ENCODE measurements at places on chromosomes 11 and 22.

DNA sequence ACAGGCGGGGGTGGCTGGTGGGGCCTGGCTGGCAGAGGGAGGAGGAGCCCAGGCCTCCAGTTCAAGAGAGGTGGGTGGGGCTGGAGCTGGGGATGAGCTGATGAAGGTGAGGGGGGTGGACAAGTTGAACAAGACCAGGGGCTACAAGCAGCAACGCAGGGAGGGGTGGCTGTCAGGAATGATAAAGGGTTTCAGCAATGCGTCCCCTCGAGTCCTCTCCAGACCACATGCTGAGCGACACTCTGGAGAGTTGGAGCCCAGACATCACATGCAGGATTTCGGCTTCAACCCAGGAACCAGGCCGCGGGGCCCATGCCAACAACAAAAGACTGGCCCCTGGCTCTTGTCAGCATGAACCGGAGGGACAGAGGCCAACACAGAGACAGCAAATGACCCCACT is 480.3 kb downstream of the BRD1 start:
- DNase-seq: no peak

DNA sequence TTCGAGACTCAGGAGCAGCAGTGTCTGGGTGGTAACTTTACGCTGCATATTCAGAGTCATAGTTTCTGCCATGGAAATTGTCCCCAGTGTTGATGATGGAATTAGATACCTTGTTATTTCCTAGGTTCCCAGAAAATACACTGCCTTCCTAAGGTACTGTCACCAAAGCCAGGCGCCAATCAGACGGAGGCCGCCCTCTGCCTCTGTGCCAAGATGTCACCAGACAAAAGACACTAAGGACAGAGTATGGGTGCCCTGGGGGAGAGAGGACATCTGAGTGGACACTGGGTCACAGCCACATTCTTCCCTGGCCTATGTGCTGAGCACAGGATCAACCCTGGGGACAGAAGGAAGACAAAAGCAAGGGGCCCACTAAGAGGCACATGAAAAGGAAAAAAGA is 11.2 kb downstream of the PLA2G6 start:
- DNase-seq: no peak

GRCh38 chr11:104799251-104799650 is 99.0 kb downstream of the CASP12 start:
- no peak for DNase-seq

GRCh38 chr11:47359586-47359985 is 7.1 kb upstream of the MYBPC3 start:
- no peak for DNase-seq

GRCh38 chr11:117145393-117145761 is 1.3 kb downstream of the PAFAH1B2 start:
- DNase-seq: no peak

GRCh38 chr22:36323855-36324331 is 63.9 kb downstream of the MYH9 start:
- DNase-seq: no peak

GRCh38 chr22:33652615-33653014 is 267.7 kb downstream of the LARGE1 start:
- DNase-seq: no peak

DNA sequence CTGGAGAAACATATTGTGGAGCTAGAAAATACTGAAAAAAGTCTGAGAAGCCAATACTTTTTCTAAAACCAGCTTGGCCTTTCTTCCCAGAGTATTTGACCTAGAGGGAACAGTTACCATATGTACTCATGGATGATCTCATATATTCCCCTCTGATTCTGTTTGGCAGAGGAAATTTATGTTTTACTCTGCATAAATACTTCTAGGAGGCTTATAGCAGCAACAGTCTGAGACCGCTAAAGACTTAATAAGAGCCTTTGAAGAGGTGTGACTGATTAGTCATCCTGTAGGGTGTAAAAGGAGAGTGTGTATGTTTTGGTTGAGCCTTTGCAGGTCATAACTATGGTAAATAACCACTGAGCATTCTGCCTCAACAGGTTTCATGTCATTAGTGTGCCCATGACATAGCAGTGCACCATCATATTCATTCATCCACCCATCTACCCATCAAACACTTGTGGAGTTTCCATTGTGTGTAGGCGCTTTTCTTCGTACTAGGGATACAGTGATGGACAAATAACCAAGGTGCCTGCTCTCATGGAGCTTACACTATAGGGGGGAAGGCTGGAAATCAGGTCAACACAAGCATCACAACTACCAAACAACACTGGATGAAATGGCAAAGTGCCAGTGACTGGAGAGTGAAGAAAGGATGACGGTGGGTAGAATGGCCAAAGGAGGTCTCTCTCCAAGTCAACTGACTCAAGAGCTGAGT is 44.5 kb downstream of the TRAF6 start:
- no peak for DNase-seq

DNA sequence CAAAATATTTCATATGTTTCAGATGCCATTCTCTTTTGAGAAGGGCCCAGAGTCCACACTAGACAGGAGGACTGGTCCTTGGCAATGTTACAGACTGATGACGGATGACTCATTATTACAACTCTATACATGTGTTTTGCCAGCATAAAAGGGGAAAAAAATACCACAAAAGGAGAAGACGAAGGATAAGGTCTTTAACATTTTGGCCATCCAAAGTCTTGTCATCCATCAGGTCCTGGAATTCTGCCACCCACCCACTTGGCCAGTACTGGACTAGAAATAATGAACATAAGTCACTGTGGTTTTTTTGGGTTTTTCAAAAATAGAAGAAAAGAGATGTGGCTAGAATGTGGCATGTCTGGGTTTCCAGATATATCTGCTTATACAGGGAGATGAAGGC is 57.7 kb upstream of the BDNF start:
- DNase-seq: no peak

- no peak for DNase-seq
Observed at GRCh38 chr11:26820739-26821138, 98.9 kb upstream of the SLC5A12 start.

DNA sequence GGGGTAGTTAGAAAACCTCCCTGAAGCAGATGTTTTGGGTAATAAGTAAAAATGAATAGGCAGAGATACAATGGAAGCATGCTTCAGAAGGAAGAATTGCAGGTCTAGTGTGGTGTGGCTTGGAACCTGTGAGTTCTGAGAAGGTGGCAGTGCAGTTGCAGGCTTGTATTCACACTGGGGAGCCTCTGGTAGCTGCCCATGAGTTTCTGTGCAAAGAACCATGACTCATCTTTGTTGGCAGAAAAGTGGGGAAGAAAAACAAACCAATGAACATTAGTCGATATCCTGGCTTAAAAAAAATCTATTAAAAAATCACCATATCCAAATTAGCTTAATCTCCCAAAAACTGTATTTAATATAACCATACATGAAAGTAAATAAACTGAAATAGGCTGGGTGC is 232.6 kb downstream of the FAT3 start:
- DNase-seq: no peak

DNA sequence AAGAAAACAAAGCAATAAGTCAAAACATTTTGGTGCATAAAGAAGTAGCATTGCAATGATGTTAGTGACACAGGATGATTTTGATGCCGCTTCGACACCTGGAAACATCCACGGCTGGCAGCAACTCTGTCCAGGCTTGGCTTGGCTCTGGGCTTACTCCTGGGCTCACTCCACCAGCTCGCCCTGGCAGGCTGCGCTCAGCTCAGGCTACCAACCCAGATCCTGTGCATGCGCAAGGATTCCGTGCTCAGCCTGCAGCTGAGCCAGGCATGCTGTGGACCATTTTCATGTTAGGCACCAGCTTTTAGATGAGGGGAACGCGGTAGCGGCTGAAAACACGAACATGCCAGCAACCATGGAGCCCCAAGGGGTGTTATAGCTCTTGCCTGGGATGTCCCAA is 66.0 kb downstream of the SLC25A17 start:
- no peak for DNase-seq

DNA sequence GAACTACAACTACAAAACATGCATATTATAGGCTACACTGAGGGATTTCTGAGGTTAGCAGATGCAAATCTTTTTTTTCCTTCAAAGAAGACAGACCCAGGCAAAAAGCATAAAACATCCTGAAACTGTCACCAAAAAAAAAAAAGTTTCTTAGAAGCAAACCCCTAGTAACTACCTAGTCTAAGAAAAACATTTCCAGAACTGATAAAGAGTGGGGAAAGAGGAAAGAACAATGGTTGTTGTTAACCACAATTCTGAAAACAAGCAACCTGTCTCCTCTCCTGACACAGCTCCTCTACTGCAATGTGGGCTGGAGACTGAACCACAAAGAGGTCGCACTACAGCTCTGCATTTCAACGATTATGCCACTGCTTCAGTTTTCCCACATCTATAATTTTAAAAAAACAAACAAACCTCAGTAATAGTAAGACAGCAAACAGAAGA is 15.0 kb downstream of the DENND5A start:
- no peak for DNase-seq

GRCh38 chr11:120863359-120863758 is 160.5 kb upstream of the TBCEL start:
- no peak for DNase-seq

- DNase-seq: no peak
Observed at GRCh38 chr11:80958987-80959386, 1518.2 kb upstream of the TENM4 start.

- DNase-seq: no peak
Observed at GRCh38 chr11:96482193-96482592, 92.4 kb downstream of the JRKL start.

DNA sequence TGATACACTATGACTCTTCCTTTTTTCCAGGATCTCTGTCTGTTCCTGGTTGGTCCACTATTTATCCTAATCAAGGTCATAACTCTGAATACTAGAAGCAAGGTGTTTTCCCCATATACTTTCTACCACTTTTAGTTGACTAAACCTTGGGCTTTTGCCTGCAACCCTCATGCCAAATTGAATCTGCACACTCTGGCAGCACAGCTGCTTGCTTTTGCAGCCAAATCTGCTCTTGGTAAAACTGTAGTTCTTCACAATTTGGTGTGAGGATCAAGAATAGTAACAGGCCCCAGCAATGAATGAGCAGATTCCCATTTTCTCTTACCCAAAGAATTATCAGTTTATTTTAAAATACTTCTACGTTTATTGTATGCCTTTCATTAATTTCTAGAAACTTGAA is 586.5 kb upstream of the CNTN5 start:
- DNase-seq: no peak

- no peak for DNase-seq
Observed at GRCh38 chr11:12494699-12495098, 117.3 kb downstream of the PARVA start.

GRCh38 chr22:19122752-19123492 is 710 bp upstream of the DGCR2 start:
- no peak for DNase-seq

DNA sequence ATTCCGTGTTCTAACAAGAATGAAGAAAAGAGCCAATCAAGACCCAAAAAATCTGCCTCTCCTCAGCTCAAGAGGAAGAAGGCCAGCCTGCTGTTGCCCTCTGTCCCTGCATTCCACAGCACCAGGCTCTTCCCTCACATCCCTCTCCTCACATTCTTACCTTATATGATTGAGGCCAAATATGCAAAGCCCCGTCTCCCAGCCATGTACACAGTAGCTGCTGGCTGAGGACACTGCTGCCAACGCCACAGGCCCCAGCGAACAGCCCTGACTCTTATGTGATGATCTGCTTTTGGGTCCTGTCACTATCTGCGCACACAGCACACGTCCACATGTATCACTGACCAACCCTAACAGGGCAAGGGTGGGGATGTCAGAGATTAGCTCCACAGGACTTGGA is 60.2 kb downstream of the MICAL3 start:
- DNase-seq: no peak

GRCh38 chr11:86638673-86639072 is 33.7 kb downstream of the ME3 start:
- no peak for DNase-seq

GRCh38 chr11:79046366-79046765 is 394.5 kb downstream of the TENM4 start:
- no peak for DNase-seq

GRCh38 chr22:45600790-45601730 is 70.6 kb upstream of the ATXN10 start:
- DNase-seq: no peak

DNA sequence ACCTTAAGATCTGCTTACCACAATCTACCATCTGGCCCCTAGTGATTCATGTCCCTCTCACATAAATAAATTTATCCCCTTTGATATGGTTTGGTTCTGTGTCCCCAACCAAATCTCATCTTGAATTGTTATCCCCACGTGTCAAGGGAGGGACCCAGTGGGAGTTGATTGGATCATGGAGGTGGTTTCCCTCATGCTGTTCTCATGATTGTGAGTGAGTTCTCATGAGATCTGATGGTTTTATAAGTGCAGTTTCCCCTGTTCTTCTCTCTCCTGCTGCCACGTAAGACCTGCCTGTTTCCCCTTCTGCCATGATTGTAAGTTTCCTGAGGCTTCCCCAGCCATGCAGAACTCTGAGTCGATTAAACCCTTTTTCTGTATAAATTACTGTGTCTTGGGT is 37.2 kb downstream of the OR2AG2 start:
- no peak for DNase-seq

- no peak for DNase-seq
Observed at GRCh38 chr11:68081691-68082090, 39.5 kb downstream of the CHKA start.

DNA sequence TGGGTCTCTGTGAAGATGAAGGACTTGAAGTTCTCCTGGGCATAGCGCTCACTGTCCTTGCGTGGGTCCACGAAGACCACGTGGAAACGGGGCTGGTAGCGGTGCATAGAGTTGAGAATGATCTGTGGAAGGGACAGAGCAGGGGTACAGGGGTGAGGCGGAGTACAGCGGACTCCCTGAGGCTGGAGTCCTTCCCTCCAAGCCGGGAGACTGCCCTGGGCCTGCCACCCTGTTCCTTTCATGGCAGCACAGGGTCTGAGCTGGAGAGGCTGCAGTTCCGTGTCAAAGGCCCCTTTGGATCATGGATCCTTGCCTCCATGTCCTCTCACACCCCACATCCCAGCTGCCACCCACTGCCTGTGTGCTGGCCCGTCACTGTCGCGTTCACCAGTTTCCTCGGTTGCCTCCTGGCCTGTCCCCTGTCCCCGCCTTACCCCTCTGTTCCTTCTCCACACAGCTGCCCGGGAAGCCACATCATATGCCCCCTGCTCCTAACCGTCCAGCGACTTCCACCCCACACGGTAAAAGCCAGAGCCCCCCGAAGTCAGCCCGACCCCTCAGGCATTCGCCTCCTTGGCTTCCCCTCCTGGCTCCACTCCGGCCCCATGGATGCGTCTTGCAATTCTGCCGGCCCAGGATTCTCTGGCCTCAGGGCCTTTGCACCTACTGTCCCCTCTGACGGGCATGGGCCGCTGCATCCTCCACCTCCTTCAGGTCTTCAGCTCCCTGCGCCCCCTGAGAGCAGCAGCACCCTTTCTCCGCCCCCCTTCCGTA is 3.4 kb upstream of the NUDT8 start:
- DNase-seq: no peak

GRCh38 chr11:85977751-85978160 is 91.1 kb downstream of the PICALM start:
- no peak for DNase-seq

GRCh38 chr11:75536786-75537641 is 11.3 kb upstream of the GDPD5 start:
- DNase-seq: no peak

DNA sequence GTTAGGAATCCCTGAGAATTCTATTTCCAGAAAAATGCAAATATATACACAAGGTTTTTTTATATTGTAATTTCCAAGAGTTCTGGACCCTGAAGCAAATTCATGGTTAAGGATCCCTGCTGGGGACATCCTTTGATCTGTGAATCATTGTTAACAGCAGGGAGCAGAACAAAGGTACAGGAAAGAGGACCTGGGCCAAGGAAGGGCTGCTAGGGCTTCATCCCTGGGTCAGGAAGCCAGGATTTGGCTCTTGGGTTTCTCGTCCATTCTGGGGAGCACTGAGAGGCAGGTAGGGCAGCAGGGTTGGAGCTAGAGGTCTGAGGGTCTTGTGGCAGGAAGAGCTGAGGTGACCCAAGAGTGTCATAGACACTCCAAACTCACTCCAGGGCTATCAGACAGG is 10.2 kb upstream of the OAF start:
- no peak for DNase-seq
